Caudate nucleus (tissue), 63 donors: ENCODE measurements at places on chromosomes 7 and 10.

DNA sequence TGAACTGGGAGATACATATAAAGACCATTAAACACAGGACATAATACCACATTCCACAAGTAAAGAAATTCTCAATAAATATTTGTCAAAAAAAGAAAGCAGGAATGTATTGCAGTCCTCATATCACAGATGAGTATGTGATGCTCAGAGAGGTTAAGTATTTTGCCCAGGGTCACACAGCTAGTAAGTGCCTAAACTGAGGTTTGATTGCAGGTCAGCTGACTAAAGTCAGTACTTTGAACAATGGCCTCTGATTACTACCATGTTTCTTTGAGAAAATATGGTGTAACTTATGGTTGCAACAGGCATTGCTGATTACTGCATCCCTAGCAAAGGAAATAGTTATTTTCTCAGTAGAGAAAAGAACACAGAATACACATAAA, 267.1 kb downstream of the ELMO1 start:
- no peak for DNase-seq

DNA sequence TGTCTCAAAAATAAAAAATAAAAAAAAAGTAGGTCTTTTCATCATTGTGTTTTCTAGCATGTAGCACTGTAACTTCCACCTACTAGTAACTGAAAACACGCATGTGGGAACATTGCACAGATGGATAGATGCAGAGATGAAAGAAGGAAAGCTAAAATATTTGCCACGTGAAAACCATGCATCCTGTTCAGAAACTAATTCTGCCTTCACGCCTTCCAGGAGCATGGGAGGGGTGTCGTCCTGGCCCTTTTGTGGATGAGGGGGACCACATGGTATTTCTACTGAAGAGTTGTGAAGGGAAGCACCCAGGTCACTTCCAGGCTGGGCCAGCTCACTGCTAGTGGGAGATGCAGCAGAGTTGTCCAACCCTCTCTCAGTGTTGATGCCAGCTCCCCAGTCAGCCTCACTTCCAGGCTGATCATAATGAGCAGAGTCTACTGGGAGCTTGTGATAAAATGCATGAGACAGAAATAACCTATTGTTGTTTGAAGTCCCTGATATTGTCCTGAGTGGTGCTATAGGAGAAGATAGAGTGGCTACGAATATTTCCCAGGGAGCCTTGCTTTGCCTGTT, 287.1 kb upstream of the CELF2 start:
- no peak for DNase-seq

GRCh38 chr10:15172306-15172840, 3.9 kb upstream of the NMT2 start:
- no peak for DNase-seq

- no peak for DNase-seq
Observed at GRCh38 chr7:70634610-70635068, 497.3 kb upstream of the GALNT17 start.

GRCh38 chr7:134311807-134312206, 4.9 kb downstream of the SLC35B4 start:
- no peak for DNase-seq

DNA sequence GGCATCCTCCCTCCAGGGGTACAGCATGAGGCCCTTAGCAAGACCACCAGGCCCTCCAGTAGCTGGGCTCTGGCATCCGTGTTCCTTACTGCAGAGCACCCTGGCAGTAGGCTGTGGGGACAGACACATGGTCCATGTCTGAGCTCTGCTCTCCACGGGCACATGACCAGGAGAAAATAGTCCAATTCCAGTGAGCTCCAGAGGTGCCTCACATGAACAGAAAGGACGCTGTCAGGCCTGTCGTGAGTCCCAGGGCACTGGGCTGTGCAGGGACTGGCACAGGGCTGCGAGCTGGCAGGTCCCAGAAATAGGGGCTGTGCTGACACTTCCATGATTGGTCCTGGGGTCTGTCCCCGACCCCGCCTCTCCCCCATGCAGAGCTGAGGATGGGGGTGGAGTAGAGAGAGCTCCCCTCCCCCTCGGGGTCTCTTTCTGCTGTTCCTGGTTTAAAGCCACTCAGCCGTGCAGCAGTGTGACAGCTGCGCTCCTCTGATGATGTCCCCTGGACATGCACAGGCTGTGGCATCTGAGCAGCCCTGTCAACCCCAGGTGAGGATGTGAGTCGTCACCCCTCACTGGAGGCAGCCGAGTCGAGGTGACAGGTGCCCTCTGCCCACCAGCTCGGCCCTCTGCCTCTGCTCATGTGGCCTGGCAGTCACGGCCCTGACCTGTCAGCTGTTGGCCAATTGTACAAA, 25.2 kb upstream of the ZNF488 start:
- DNase-seq, result no peak

GRCh38 chr10:103791858-103792257, 63.5 kb downstream of the SH3PXD2A start:
- no peak for DNase-seq

GRCh38 chr7:99092064-99092720, 51.7 kb downstream of the SMURF1 start:
- DNase-seq, result no peak

DNA sequence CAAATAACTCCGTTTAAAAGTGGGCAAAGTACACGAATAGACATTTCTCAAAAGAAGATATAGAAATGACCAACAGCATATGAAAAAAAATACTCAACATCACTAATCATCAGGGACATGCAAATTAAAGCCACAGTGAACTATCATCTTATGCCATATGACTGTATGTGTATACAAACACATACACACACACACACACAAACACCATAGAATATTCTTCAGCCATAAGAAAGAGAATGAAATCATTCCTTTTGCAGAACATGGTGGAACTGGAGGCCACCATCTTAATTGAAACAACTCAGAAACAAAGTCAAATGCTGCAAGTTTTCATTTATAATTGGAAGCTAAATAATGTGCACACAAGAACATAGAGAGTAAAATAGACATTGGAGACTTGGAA, 1019.4 kb downstream of the KCNMA1 start:
- no peak for DNase-seq

DNA sequence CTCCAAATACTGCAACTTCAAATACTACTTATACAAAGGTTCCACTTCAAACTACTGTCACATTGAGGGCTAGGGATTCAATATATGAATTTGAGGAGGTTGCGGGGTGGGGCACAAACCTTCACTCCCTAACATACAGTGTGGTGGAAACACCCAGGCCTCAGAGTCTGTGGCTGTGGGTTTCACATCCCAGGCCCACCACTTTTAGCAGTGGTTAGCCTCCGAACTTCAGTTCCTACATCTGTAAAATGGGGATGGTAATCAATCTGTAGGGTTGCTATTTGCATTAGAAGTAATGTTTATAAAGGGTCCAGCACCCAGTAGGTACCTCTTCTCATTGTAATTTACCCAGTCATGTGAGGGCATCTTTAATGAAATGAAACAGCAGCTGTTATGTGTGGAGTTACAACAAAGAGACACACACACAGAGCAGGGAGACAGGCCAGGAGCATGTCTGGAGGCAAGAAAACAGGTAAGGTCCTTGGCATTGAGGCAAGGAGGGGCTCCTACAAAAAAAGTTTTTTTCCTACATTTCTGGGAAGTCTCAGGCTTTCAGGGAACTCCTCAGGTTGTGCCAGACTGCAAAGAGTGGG, 570.9 kb downstream of the LRMDA start:
- no peak for DNase-seq

GRCh38 chr10:125081931-125082330, 78.4 kb downstream of the CTBP2 start:
- DNase-seq, result no peak

- DNase-seq, result no peak
Observed at GRCh38 chr10:61049386-61049785, 105.4 kb upstream of the RHOBTB1 start.

- DNase-seq, result no peak
Observed at GRCh38 chr7:155274633-155275355, 22.9 kb upstream of the INSIG1 start.

- DNase-seq, result no peak
Observed at GRCh38 chr7:142445019-142445686, 187.3 kb upstream of the PRSS58 start.

- no peak for DNase-seq
Observed at GRCh38 chr10:82091413-82091812, 216.4 kb downstream of the NRG3 start.

DNA sequence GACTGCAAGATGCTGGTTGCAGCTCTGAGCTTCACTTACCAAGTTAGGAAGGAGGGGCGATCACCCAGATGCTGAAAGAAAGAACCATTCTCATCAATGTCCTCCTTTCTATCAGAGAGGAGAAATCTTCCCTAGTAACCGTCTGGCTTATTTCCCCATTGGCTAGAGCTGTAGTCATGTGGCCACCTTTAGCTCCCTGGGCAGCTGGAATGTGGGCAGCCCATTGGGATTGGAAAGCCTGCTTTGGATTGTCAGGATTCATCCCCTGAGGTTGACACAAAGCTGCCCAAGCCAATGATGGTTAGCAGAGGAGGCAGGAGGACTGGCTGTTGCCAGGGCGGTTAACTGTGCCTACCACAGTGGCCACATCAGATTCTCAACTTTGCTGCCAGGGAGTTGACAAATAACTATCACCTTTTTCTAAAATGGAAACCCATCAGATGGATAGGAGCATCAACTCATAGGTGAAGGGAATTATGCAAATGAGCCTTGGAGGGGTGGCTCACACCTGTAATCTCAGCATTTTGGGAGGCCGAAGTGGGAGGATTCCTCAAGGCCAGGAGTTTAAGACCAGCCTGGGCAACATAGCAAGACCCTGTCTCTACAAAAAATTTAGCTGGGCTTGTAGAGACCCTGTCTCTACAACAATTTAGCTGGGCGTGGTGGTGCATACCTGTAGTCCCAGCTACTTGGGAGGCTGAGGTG, 206.4 kb upstream of the GALNT17 start:
- no peak for DNase-seq

DNA sequence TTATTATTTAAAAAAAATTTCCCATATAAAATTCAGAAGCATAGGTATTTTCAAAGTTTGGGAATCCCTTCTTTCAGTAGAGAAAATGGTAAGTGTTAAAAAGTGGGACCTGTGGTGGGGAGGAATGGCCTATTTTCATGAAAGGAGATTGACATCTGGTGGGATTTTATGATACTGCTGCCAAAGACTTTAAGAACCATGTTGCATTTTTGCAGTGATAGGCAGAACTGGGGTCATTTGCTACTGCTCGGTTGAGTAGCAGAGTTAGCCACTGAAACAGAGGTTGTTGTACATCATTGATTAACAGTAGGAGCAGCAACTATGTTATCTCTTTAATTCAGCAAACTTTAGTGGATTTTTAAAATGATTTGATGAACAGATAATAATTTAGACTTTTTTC, 4.4 kb downstream of the BICC1 start:
- DNase-seq, result no peak
